ENCODE measurements at places on chromosomes 3 and 15.
A peak's percentile ranks its signal among the peaks of the same experiment; 100 is the strongest.

DNA sequence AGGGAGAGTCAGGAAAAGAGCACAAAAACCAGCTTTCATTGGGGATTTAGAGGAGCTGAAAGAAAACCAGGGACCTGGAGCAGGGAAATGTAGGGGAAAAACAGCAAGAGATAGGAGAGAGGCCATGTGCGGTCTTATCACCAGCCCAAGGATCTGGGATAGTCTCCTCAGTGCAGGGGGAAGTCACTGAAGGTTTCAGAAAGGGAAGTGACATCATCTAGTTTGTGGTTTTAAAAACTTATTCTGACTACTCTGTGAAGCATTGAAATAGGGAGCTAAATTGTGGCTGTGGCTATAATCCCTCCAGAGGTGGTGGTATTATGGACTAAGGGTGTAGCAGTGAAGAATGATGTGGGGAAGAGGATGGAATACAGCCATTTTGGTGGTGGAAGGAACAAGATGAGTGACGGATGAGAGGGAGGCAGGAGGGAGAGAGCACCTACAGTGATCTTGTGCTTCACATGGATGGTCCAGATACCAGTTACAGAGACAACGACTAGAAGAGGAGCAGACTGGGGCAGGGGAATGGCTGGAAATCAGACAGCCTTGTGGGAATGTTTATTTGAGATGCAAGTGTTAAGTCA, 72.7 kb downstream of the HMG20A start:
- no peak for DNase-seq

DNA sequence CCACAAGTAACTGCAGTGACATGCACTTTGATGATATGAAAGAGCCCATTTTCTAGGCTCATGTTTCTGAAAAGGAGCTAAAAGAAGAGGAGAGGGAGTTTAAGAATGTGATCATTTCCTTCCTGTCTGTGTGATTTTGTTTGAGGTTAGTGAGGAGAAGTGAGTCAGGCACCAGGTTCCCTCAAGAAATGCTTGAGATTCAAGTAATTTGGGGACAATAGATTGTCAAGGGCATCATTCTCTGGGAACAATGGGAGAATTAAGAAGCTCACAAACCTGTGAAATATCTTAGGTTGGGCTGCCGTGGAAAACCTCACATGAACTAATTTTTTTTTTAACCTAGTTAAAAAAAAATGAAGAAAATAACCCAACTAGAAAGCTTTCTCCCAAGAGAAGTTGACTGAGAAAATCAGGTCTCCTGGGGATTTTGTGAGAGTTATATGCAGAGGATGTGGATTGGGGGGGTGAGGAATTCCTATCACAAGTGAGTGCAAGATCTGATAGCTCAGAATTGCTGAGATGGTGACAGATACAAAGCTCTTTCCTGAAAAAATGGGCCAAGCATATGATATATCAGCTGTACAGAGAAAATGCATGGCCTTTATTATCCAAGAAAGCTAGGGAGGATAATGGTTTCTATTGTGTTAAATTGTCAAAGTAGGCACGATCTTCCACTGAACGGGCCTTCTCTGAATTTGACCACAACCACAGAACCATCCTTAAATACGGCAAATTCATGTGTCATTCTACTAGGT, 203.3 kb downstream of the FEZF2 start:
- no peak for DNase-seq

GRCh38 chr15:35067496-35068347, 17.4 kb downstream of the NANOGP8 start:
- no peak for DNase-seq

- DNase-seq, result no peak
These were observed 420.8 kb downstream of the EPHA6 start for GRCh38 chr3:97235179-97235578.

- DNase-seq, result no peak
These were observed 335.9 kb upstream of the ICE2 start for GRCh38 chr15:60814855-60815254.

DNA sequence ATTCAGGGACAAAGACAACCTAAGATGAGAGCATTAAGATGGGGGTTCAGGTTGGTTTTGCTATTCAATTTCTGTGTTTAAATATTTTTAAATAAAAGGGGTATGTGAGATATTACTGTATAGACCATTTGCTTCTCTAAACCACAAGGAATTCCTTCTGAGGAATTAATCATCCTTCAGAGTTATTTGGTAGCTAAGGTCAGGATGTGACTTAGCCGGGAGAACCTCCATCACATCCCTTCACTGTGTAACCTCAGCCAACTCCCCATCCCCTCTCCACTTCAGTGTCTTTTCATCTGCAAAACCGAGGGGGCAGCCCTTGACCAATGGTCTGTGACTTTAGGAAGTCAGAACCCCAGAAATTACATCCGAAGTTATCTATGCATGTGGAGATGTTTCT, 48.7 kb upstream of the SKOR1 start:
- DNase-seq, result no peak

DNA sequence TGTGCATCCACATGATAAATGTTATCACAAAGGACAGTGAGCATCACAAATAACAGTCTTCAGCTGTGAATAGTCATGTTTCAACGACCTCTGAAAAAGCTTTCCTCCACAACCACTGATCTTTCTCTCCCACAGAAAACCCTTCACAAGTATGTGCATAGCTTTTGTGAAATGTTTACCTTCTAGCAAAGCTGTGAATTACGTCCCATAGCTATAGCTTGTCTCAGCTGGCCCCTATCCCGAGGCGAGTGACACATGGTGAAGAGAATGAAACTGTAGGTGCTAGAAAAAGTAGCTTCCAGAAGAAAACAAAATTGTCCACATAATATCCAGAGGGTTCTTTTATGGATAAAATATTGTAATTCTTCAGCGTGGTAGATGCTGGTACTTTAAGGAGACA, 182.0 kb downstream of the FGF12 start:
- no peak for DNase-seq

- no peak for DNase-seq
These were observed 27.6 kb upstream of the GPR171 start for GRCh38 chr3:151230646-151231045.

DNA sequence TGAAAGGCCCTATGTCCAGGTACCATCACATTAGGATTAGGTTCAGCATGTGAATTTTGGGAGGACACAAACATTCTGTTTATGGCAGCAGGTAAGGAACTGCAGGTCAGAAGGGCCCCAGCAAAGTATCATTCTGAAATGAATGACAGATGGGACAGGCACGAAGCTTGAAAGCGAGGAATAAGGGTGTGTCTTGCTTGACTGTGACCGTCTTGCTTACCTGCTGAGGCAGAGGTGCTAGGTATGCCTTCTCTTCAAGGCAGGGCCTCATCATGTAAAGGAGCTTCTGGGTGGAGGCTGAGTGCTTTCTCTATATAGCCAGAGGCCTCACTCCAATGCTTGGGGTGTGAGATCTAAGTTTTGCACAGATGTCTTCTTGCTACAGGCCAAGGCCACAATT, 41.4 kb downstream of the TMEM108 start:
- no peak for DNase-seq

DNA sequence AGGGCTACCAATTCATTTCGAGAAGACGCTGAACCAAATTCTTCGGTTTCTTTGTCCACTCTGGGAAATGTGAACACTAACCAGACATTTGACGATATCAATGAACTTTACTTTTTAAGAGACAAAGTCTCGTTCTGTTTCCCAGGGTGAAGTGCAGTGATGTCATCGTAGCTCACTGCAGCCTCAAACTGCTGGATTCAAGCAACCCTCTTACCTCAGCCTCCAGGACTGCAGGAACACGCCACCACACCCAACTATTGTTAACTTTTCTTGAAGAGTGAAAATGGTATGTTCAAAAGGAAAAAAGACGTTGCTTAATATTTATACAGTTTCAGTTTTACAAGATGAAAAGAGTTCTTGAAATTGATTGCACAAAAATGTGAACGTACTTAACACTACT, 30.6 kb downstream of the MB21D2 start:
- DNase-seq, result no peak

- no peak for DNase-seq
These were observed 38.8 kb downstream of the NGLY1 start for GRCh38 chr3:25744470-25744869.

- DNase-seq, result no peak
These were observed 5.2 kb downstream of the GNAI2 start for GRCh38 chr3:50241163-50241562.

DNA sequence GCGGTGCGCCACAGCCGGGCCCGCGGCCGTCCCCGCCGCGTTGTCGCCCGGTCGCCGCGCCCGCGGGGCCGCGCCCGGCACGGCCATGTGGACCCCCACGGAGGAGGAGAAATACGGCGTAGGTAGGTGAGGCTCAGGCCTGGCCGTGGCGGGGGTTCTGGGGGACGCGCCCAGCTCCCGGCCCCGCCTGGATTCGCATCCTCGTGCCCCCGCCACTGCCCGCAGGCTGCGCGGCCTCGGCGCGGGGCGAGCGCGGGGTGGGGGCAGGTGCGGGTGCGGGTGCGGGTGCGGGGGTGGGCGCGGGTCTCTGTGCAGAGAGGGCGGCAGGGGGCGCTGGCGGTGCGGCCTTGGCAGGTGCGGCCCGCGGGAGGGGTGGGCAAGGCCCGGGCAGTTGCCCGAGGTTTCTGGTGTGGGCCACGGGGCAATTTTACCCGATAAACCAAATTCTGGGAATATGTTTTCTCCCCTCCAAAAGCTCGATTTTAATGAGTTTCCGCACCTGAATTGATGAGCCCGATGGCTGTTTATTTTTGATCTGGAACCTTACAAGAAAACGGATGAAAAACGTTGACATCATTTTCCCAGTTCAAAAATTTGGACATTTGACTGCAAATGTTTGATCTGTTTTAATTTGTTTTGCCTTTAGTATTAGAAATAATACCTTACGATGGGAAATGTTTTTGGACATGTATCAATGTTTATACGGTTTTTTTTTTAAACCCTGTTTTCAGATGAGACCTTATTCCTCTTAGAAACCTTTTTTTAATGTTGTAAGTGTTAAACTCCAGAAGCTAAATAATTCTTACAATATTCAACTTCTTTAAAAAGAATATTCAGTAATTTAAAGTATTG, 678 bp downstream of the DOCK3 start:
- peak; percentile 73 for DNase-seq

DNA sequence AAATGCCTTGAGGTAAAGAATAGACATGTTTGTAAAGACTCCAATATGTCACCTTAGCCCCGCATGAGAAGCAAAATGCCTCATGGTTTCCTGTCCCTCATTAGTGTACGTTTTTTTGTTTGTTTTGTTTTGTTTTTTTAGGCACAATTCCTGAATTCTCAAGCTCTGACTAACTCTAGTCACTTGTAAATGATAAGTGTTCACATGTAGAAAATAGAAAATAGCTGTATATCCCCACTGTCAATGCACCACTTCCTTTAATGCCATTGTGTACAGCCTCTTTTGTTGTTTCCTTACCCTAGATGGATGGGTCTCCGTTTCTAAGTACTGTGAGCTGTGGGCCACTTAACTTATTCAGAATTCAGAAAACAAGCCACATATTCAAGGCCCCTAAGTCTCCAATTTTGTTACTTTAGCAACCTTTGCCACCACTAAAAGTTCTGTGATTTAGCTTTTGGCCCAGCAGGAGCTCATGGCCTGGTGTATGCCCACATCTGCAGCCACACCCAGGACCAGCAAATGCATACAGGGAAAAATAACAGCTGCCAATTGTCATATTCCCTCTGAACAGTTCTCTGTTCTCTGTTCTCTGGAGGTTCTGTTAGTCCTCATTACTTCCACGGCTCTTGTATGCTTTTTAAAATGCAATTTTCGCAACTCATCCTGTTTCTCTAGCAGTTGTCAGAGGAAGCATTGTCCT, 655.5 kb downstream of the GBE1 start:
- DNase-seq, result no peak

- no peak for DNase-seq
These were observed 348.5 kb upstream of the SOX2 start for GRCh38 chr3:181363231-181363630.

DNA sequence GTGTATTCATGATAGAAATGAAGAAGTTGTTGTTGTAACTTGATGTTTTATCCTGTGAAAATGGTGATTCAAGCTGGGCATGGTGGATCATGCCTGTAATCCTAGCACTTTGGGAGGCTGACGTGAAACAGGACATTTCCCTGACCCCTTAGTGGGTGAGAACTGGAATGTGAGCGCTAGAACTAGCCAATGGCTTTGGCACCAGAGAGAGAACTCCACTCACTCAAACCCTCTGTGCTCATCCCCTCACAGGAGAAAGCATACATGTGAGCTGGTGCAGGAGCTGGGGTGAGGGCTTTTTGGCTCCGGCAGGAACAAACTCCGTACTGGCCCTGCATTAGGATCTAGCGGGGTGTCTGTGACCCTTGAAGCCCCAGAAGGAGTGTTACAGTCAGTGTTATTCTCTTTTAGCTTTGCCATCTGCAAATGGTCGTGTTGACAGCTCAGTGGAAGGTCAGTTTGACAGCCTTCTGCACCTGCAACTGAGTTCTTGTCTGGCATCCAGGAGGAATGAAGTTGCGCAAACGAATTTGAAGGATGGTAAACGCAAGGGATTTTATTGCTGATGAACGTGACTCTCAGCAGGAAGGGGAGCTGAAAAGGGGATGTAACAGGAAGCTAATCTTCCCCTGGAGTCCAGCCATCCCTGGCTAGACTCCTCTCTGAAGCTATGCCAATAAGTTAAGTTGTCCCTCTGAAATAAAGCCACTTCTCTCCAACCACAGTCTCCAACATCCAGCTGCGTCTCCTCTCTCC, 1016.6 kb upstream of the CADM2 start:
- no peak for DNase-seq

DNA sequence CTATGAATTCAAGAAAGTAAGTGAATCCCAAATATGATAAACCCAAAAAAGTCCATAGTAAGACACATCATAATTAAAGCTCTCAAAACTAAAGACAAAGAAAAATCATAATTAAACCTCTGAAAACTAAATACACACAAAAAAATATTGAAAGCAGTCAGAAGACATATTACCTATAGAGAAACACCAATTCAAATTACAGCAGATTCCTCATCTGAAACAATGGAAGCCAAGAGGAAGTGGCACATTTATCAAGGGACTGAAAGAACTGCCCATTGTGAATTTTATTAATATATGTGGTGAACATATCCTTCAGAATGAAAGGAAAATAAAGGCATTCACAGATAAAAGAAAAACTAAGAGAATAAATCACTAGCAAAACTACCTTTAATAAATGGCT, 128.2 kb downstream of the SCAPER start:
- no peak for DNase-seq

DNA sequence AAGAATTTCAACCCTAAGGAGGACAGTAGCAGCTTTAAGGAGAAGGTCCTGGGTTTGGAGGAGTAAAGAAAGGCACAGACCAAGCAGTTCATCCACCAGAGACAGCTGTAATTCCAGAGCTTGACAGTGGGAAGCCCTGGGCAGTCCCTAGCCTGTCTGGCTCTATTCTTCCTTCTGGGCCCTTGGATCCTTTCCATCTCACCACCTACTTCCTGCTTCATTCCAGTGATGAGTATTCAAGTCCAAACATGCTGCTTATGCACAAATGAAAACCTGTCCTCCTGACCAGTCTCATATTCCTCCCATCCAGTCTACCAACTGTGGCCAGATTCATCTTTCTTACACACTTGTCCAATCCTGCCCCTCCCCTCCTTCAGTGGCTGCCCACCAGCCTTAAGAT, 171.4 kb downstream of the CNTN3 start:
- no peak for DNase-seq

- no peak for DNase-seq
These were observed 123.1 kb downstream of the DMXL2 start for GRCh38 chr15:51499379-51499976.

- no peak for DNase-seq
These were observed 185.6 kb downstream of the OR4M2 start for GRCh38 chr15:22265970-22266369.

GRCh38 chr3:139430493-139430892, 41.0 kb upstream of the COPB2 start:
- DNase-seq, result no peak

- no peak for DNase-seq
These were observed 6.1 kb upstream of the SLC25A38 start for GRCh38 chr3:39376959-39377634.

- DNase-seq, result no peak
These were observed 304.3 kb upstream of the DPH6 start for GRCh38 chr15:35850284-35850683.

Measured in stimulated activated CD4-positive, alpha-beta T cell treated with anti-CD3 and anti-CD28 coated beads, Interleukin-4, amount 100 ng/mL, for 1 hour (primary cell).